ENCODE measurements at places on chromosomes 13 and 19. TPM values are rescaled to one million over a fixed set of nuclear protein-coding genes. Genes with fewer than 3 reads are reported as not detected.

The ZNF83 gene
- 115 TPM for total RNA-seq

The ZNF626 gene
- total RNA-seq, result not detected

The IRGC gene
- not detected for total RNA-seq

The TMEM255B gene
- total RNA-seq, result 1.4 TPM

The LILRB2 gene
- 0.61 TPM for total RNA-seq

The DPF1 gene
- total RNA-seq, result 2.5 TPM

The ZNF470 gene
- total RNA-seq, result not detected
